ENCODE measurements at places on chromosomes 3 and 15.

GRCh38 chr3:96331341-96331740 lies 483.1 kb upstream of the EPHA6 start:
- no peak for DNase-seq

DNA sequence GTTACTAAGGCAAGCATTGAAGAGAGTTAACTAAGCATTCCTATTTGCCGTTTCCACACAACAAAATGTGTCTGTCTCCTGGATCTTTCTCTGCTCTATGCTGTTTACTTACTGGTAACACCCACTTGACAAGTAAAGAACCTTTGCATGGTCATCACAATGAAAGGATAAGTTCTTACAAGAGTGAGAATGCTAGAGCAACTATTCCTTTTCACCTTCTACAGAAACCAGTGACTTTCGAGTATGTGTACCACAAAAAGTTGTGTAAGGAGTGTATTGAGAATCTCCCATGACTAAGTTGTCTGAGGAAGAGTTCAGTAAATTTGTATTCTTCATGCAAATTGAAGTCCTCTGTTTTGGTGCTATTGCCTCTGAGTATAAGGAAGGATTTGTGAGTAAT lies 10.8 kb downstream of the TIPARP start:
- DNase-seq: peak; percentile 23

GRCh38 chr15:77664428-77664827 lies 31.7 kb upstream of the LINGO1 start:
- no peak for DNase-seq

GRCh38 chr15:70504988-70505387 lies 258.4 kb downstream of the UACA start:
- no peak for DNase-seq

DNA sequence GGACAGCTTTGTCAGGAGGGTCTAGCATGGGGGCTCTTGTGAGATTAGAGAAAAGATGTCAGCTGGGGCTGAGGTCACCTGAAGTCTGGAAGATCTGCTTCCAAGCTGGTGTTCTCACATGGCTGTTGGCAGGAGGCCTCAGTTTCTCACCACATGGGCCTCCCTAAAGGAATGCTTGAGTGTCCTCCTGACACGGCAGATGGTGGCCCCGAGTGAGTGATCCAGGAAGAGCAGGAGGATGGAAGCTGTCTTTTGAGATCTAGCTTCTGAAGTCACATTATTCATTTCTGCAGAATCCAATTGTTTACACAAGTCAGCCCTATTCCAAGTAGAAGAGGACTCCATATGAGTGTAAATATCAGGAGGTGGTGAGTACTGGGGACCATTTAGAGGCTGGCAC lies 344.0 kb upstream of the PROK2 start:
- no peak for DNase-seq

Data from activated CD4-positive, alpha-beta T cell treated with anti-CD3 and anti-CD28 coated beads, Interleukin-10, Interleukin-2, amounts not matched to agents 100 ng/mL and 50 ng/mL, durations not matched to agents 16 hours and 8 hours (primary cell).